ENCODE measurements at places on chromosomes 7 and 10.

DNA sequence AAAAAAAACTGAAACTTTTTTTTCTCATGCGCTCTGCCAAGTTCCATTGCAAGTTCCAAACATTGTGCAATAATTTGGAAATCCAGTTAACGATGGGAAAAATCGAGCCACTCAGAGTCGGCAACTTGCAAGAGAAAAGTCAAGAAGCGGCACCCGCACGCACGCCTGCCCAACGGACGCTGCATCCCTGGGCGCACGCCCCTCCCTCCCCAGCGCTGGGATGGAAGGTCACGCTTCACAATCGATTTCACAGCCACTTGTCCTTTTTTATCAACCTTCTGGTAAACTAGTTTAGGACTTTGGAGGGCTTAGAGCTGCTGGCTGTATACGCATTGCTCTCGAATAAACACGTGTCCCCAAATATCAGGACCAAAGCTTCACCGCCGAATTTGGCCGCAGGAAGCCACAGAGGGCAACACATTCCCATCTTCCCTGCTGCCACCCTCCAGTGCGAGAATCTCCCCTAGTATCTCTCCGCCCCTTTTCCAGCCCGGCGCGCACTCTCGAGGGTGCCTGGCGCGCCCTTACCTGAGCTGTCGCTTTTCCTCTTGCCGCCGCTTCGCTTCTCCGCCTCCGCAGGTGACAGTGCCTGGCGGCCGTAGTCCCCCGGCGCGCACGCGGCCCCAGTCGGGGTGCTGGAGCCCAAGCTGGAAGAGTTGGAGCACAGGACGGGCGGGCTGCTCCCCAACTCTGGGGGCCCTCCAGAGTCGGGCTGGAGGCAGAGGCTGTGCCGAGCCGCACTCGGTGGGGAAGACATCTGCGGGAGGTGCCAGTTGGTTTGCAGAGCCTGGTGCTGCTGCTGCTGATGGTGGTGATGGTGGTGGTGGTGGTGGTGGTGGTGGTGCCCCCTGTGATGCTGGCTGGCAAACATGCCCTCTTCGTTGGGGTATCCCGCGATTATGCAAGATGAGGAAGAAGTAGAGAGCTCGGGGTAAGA lies 857 bp downstream of the MEOX2 start:
- DNase-seq: no peak

- DNase-seq: no peak
These were observed 386.1 kb upstream of the COBL start for GRCh38 chr7:51702673-51703072.

DNA sequence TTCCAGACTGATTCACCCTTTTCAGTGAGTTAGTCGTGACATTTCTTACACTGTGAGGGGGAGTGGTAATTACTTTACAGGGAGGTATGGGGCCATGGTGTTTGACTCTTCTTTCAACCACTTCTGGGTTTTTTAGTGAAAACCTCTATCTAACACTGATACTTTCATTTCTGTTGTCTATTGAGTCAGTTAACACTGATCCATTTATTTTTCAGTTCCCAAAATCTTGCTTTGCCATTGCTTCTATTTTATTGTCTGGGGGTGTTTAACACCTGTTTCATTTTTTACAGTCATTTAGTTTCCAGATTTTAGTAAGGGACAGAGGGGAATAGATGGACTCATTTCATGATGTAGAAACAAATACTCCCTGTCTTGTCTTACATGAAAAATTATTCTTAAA lies 61.5 kb downstream of the HELLS start:
- no peak for DNase-seq

DNA sequence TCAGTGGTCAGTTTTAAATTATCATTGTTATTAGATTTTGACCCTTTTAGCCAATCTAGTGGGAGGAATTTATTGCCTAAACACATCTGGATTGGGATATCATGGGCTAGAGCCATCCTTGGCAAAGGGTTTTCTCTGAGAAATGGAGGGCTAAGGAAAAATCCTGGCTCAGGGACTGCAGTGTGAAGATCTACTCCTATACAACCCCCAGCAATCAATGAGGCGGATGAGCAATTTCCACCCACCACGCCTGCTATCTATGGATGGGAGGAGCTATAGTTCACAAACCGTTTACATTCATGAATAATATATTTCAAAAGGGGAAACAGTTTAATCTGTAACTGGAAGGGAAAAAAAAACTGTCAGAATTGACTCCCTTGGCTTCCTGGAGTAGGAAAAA lies 2.7 kb downstream of the CAV1 start:
- DNase-seq: no peak

DNA sequence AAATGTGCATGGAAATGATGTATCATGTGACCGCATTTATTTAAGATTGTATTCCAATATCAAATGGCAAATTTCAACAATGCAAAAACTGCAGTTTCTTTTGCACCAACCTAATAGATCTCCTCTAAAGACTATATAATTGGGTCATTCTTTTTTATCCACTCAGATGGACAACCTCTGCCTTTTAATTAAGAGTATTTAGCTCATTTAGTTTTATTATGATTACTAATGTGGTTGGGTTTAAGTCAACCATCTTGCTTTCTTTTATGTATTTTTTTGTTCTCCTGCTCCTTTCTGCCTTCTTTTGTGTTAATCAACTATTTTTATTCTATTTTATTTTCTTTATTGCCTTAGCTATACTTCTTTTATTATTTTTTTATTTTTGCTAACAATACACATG lies 468.5 kb upstream of the MKI67 start:
- no peak for DNase-seq

DNA sequence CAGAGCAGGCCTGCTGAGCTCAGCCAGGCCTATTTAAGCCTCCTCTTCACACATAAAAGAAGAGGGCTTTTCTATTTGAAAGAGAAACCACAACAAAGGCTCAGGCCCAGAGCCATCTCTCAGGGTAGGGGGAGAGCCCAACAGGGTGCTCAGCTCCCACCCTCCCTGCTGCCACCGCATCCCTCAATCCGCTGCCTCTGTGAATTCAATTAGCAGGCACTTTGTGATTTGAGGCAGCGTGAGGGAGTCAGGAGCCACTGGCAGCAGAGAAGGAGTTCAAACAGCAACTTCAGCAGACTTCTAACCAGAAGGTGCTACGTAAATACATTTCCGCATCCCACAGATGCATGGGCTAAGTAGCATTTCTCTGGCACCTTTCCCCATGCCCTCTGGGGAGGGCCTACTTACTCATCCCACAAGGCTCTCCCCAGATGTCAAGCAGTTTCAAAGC lies 45.2 kb downstream of the LRRC20 start:
- DNase-seq: peak; percentile 52

DNA sequence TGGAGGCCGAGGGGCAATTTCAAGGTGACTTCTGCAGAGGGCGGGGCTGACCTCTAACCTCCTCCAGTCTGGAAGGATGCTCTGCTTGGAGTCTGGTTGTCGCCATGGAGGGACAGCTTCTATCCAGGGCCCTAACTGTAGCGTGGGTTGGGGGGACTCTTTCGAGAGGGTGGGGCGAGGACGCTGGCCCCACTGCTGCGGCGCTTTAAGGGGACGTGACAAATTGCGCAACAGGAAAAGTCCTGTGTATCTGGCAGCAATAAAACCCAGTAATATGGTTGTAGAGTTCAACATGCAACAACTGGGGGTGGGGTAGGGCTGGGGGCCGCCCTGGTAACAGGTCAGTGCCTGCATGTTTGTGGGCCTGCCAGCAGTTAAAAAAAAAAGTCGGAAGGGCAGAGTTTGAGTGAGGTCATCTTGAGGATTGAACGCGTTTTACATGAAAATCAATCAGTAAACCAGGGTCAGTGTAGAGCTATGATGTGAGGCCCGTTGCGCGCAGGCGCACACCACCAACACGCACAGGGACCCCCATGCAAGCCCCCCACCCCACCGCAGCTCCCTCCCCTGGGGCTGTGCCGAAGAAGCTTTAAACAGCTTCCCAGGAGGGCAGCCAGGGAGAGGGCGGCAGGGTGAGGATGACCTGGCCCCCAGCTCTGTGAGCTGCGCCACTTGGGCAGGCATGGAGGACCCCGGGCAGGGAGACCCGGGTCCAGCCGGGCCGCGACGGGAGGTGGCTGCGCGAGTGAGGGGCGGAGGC lies 4.3 kb downstream of the SHH start:
- DNase-seq: no peak

GRCh38 chr10:127227663-127228062 lies 31.3 kb upstream of the INSYN2A start:
- DNase-seq: no peak

GRCh38 chr7:120165227-120165626 lies 107.7 kb upstream of the KCND2 start:
- no peak for DNase-seq

DNA sequence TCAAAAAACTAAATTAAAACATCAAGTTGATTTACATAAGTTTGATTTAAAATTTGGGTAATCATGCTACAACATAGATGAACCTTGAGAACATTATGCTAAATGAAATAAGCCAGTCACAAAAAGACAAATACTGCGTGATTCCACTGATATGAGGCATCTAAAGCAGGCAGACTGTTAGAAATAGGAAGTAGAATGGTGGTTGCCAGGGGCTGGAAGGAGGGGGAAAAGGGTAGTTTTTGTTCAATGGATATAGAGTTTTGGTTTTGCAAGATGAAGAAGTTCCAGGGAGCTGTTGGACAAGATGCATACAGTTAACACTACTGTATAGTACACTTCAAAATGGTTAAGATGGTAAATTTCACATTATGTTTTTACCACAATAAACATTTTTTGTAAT lies 45.0 kb upstream of the IFRD1 start:
- DNase-seq: no peak

GRCh38 chr10:22851865-22852239 lies 76.0 kb upstream of the ARMC3 start:
- no peak for DNase-seq

DNA sequence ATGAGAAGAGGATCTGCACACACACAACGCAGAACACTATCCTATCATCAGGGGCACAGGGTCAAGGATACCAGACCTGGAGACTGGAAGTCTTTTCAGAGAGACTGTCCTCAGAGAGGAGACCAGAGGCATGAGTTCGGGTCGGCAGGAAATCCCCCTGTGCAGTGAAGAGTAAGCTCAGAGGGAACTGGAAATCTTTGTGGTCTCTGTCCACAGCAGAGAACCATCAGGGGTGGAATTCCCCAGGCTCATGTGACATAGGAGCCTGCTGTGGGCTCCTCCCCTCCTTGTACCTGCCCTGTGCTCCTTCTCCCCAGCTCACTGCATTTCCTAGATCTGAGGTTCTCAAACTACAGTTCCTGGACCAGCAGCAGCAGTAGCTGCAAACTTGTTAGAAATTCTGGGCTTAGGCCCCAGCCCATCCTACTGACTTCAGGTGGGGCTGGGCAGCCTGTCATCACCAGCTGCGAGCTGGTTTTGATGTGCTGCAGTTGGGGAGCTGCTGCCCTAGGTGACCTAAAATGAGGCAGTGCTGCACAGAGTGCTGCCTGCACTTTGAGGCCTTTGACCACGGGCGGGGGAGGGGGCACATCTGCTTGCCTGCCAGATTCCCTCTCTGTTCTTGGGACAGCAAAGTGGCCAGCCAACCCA lies 2.4 kb downstream of the ZMIZ2 start:
- DNase-seq: no peak

GRCh38 chr10:43043342-43043772 lies 33.5 kb upstream of the RET start:
- DNase-seq: no peak

DNA sequence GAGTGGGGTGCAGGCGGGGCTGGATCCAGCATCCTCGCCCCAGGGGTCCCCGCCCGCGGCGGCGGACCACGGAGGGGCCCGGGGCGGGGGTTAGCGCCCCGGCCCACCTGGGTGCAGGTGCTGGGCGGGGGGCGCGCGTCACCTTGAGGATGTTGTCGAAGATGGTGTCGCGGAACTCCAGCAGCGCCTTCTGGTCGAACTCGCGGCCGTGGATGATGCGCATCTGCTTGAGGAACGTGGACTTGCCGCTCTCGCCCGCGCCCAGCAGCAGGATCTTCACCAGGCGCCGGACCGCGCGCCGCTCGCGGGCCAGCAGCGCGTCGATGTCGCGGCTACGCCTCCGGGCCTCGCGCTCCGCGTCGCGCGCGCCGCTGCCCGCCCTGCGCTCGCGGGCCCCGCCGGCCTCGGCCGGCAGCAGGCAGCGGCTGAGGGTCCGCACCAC lies 376 bp downstream of the GNA12 start:
- no peak for DNase-seq

DNA sequence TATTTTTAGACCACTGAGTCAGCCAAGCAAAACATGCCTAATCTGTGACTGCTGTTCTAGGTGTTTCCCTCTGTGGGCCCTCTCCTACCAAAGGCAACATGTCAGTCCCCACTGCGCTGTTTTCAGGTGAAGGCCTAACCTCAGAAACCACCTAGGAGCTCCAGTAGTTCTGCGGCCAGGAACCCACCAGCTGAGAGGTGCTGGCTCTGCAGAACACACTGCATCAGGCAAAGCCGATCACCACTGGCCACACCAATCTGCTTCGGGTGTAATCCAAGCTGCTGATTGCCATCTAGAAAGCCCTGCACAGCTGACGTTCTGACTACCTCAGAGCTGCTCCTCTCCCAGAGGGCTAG lies 14.9 kb downstream of the CAMK2G start:
- no peak for DNase-seq

GRCh38 chr10:130571674-130572073 lies 435.5 kb downstream of the GLRX3 start:
- DNase-seq: no peak

DNA sequence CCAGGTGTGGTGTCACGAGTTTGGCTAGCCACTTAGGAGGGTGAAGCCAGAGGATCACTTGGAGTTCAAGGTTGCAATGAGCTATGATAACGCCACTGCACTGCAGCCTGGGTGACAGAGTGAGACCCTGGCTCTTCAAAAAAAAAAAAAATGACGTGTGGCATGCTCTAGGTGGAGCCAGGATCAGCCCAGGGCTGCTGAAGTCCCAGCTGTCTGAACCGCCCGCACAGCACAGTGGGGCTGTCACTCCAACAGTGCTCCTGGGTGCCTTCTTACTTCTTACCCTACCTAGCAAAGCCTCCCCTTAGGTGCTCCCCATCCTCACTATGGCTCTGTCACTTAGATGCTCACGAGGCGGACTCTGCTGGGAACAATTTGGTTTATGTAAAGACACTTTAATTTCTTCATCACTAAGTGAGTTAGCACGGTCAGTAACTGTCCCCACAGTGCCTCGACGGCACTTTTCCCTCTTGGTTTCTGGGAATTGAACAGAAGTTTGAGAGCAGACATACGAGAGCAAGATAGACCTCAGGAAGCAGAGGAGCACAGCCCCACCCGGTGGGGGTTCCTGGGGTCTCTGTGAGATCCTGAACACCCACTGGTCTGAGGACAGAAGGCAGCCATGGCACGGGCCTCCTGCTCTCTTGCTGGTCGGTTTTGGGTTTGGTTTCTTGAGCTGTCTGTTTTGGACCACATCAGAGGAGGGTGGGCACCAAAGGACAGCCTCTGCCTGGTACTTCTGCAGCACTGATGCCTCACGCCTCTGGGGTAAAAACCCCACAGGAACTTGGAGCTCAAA lies 66.2 kb upstream of the BTBD16 start:
- DNase-seq: no peak
